ENCODE measurements at places on chromosomes 7 and 10. TPM values are rescaled to one million over a fixed set of nuclear protein-coding genes. Genes with fewer than 3 reads are reported as not detected.

The SPDYE6 gene
- total RNA-seq = not detected

The TRIM50 gene
- total RNA-seq = not detected

The LLCFC1 gene
- not detected for total RNA-seq

The MICU1 gene
- 29.2 TPM for total RNA-seq

DNA sequence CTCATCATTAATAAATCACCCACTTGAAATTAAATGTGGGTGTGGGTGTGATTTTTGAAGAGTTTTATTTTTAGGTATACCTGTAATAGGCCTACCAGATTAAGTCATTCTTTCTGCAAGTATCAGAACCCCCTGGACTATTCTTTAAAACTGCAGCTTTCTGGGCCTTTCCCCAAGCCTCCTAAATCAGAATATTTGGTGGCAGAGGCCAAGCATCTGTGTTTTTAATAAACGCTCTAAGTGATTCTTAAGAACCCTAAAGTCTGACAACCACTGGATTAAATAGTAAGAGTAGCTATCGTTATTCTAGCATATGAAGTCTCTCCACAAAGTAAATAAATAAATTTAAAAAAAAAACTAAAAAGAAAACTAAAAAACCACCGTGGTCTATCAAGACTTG is 703.0 kb upstream of the NRP1 start:
- no peaks in the 10 kb centered on the region for H3K36me3 ChIP-seq
- no peaks in the 10 kb centered on the region for H3K27me3 ChIP-seq
- H3K27ac ChIP-seq = no peak overlapping the region
- no peak for DNase-seq

GRCh38 chr7:102396710-102397019 is 502 bp downstream of the PRKRIP1 start:
- no peak for DNase-seq
- H3K27me3 ChIP-seq = no peaks in the 10 kb centered on the region
- H3K4me3 ChIP-seq = peak overlapping the region; percentile 82
- no peaks in the 10 kb centered on the region for H3K36me3 ChIP-seq
- H3K4me1 ChIP-seq = peaks cover 18% of the 10 kb centered on the region

DNA sequence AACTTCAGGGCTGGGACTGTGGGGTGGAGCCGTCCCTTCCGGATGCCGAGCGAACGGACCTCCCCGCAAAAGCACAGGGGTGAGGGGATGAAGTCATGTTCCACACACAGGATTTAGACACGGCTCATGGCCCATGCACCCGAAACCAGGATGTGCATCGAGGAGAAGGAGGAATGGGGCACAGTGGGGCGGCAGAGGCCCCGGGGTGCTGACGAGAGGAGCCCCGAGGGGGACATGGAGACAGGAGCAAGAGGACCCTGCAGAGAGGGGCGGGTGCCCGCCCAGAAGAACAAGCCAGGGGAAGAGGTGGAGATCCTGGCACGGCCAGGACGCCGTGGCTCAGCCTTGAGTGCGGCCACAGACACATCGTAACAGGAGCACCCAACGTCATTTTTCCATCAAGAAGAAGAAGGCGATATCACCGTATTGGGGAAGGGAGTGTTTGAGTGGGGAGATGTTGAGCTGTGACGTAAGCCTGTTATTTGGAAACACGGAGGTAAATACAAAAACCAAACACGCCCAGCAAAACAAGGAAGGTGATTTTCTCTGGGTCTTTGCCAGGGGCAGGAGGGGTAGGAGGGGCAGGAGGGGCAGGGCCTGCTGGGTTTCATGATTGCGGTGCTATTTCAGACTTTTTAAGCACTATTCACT is 25.3 kb upstream of the FOXL3 start:
- H3K27me3 ChIP-seq = no peaks in the 10 kb centered on the region
- no peak overlapping the region for H3K4me3 ChIP-seq
- no peaks in the 10 kb centered on the region for H3K36me3 ChIP-seq
- no peak for DNase-seq
- no peak overlapping the region for H3K27ac ChIP-seq
- H3K4me1 ChIP-seq = no peaks in the 10 kb centered on the region

GRCh38 chr7:45021604-45022296 is 21.7 kb downstream of the CCM2 start:
- H3K27me3 ChIP-seq = no peaks in the 10 kb centered on the region
- no peaks in the 10 kb centered on the region for H3K36me3 ChIP-seq
- no peak overlapping the region for H3K4me3 ChIP-seq
- peaks cover 2% of the 10 kb centered on the region for H3K4me1 ChIP-seq

- no peaks in the 10 kb centered on the region for H3K36me3 ChIP-seq
- H3K27ac ChIP-seq = no peak overlapping the region
- H3K27me3 ChIP-seq = no peaks in the 10 kb centered on the region
- H3K4me3 ChIP-seq = no peak overlapping the region
- H3K4me1 ChIP-seq = no peaks in the 10 kb centered on the region
- DNase-seq = no peak
Observed at GRCh38 chr7:125847055-125847454, 917.4 kb upstream of the POT1 start.

DNA sequence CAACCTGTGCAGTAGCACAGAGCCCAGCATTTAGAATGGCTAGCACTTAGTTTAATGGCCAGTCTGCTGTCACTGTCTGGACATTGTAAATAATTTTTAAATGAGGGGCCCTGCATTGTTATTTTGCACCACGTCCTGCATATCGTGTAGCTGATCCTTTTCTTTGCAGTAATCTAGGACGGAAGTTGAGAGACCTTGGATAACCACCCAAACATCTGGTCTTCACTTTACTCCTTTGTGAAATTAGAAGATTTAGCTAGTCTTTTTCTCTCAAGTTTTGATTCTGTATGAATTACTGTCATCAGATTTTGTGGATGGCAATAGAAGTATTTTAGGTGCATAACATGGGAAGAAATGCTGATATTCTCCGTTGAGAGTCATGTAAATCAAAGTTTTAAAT is 1.9 kb downstream of the MIOS start:
- H3K27ac ChIP-seq = no peak overlapping the region
- DNase-seq = no peak
- H3K36me3 ChIP-seq = peaks cover 5% of the 10 kb centered on the region
- peaks cover 48% of the 10 kb centered on the region for H3K4me1 ChIP-seq

DNA sequence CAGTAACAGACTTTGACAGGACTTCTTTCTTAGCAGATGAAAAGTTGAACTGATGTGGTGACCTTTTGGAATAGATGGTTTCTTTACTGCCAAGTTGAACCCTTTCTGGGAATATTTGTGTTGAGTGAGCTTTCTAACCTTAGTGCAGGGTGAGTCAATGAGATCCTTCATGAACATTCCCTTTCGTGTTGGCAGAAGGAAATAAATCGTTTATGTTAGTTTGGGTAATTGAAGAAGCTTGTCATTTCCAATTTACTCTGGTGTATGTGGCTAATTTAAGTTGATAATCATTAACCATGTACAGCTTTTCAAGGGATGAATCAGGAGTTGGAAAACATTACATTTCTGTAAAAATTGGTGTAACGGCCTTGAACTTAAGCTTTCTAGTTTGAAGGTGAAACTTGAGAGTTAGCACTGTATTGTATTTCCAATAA is 43.4 kb downstream of the PTTG1IP2 start:
- DNase-seq = no peak
- no peaks in the 10 kb centered on the region for H3K36me3 ChIP-seq
- no peak overlapping the region for H3K4me3 ChIP-seq
- H3K4me1 ChIP-seq = no peaks in the 10 kb centered on the region
- H3K27ac ChIP-seq = no peak overlapping the region

GRCh38 chr10:61882621-61883370 is 18.7 kb upstream of the ARID5B start:
- no peaks in the 10 kb centered on the region for H3K36me3 ChIP-seq
- no peaks in the 10 kb centered on the region for H3K27me3 ChIP-seq
- H3K4me1 ChIP-seq = no peaks in the 10 kb centered on the region
- H3K4me3 ChIP-seq = no peak overlapping the region
- DNase-seq = no peak

DNA sequence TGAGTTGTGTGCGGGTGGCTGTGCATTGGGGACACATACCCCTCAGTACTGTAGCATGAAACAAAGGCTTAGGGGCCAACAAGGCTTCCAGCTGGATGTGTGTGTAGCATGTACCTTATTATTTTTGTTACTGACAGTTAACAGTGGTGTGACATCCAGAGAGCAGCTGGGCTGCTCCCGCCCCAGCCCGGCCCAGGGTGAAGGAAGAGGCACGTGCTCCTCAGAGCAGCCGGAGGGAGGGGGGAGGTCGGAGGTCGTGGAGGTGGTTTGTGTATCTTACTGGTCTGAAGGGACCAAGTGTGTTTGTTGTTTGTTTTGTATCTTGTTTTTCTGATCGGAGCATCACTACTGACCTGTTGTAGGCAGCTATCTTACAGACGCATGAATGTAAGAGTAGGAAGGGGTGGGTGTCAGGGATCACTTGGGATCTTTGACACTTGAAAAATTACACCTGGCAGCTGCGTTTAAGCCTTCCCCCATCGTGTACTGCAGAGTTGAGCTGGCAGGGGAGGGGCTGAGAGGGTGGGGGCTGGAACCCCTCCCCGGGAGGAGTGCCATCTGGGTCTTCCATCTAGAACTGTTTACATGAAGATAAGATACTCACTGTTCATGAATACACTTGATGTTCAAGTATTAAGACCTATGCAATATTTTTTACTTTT is 1.8 kb downstream of the DDIT4 start:
- peak overlapping the region; percentile 99 for H3K27ac ChIP-seq
- H3K27me3 ChIP-seq = no peaks in the 10 kb centered on the region
- no peak for DNase-seq
- H3K4me1 ChIP-seq = peaks cover 34% of the 10 kb centered on the region

All from vagina (tissue), 2 donors.